Activated naive CD4-positive, alpha-beta T cell (primary cell): ENCODE measurements at places on chromosomes 6 and 20.

DNA sequence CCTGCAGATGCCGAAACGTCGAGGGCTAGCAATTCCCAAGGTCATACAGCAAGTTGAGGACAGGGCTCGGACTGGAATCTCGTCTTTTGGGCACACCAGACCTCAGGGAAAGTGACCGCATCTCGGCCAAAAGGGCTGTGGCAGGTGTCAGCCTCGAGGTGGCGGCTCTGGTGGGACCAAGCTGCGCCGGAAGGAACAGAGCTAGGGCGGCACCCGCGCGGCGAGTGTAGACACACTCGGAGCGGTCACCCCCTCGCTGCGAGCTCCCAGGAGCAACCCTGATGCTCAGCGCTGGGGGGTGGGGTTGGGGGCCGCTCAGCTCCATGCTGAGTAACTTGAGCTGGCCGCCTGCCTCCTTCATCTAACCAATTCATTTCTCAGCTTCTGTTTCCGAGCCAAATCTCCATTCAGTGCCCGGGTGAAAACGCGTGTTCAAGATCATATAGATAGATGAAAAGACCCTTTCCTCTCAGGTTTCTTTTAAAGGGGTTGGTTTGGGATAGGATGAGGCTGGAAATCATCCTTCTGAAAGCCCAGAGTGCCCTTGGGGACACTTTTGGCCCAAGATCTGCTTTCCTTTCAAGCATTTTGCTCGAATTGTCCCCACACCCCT, 2.2 kb upstream of the TUBB2B start:
- DNase-seq: no peak

GRCh38 chr6:150282806-150283205, 86.0 kb upstream of the IYD start:
- no peak for DNase-seq

GRCh38 chr6:12572896-12573827, 143.4 kb upstream of the PHACTR1 start:
- DNase-seq: no peak

DNA sequence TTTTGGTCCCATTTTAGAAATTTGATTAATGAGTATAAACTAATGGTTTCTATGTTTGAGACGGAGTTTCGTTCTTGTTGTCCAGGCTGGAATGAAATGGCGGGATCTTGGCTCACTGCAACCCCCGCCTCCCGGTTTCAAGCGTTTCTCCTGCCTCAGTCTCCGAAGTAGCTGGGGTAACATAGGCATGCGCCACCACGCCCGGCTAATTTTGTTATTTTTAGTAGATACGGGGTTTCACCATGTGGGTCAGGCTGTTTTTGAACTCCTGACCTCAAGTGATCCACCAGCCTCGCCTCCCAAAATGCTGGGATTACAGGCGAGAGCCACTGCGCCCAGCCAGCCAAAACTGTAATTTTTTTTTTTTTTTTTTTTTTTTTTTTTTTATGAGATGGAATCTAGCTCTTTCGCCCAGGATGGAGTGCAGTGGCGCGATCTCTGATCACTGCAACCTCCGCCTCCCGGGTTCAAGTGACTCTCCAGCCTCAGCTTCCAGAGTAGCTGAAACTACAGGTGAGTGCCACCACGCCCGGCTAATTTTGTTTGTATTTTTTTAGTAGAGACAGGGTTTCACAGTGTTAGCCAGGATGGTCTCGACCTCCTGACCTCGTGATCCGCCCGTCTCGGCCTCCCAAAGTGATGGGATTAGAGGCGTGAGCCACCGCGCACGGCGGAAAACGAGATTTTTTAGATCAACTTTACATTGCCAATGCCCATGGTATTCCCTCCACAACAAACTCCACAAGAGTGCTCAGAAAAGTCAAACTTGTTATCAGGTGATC, 127.8 kb downstream of the HFE start:
- DNase-seq: no peak

- DNase-seq: no peak
Observed at GRCh38 chr6:169310983-169311382, 57.3 kb upstream of the THBS2 start.

- DNase-seq: no peak
Observed at GRCh38 chr6:16494793-16495192, 256.4 kb downstream of the GMPR start.

DNA sequence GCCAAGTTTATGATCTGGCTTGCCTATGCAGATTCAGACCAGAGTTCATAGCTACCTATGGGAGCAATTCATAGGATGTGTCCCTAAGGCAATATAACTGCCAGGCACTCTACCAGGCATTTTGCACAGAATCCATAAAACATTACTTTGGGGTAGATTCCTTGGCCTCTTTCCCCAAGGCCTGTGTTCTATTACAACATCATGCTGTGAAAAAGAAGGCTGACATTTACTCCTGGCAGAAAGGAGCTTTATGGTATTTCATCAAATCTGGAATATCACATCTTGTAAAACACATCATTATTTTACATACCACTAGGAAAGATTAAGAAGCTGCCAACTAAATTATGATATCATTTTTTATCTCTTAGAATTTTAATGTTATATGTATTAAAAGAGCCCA, 287.0 kb upstream of the MARCKS start:
- no peak for DNase-seq

DNA sequence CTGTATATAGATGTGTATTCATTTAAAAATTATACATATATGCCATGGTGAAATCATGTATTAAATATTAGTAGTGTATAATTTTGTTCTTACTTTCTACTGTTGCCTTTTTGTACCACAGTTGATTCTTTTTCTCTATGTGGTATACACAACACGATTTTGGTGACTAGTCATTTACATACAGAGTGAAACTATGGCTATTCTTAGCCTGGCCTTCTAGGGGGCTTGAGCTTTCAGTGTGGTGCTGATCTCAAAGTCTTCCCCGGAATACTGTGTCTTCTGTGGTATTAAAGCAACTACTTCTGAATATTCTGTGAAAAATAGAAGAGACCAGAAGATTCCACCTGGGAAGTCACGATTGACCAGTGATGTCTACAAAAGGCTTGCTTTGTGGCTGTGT, 301.9 kb downstream of the UTRN start:
- no peak for DNase-seq
